Cardiac muscle cell (in vitro differentiated cells and primary cell): ENCODE measurements at places on chromosomes 4 and X. TPM values are rescaled to one million over a fixed set of nuclear protein-coding genes. Genes with fewer than 3 reads are reported as not detected.

DNA sequence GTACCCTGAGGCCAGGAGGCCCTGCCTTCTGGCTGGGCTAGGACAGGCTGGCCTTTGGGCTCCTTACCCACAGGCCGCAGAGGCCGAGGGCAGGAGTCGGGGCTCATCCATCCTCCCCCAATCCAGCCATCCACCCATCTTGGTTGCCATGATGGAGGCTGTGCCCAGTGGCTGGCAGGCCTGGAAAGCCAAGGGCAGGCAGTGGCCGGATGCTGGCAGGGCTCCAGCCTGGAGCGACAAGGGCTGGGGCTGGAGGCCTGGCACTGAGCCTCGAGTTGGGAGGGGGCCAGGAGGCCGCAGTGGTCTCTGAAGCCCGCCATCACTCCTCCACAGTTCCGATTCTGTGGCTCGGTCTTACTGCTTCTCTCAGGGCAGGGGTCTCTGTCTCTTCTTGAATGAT is 8.6 kb upstream of the BGN start:
- H3K36me3 ChIP-seq = no peaks in the 10 kb centered on the region
- no peaks in the 10 kb centered on the region for H3K27me3 ChIP-seq
- H3K27ac ChIP-seq = no peak overlapping the region
- DNase-seq = no peak
- no peaks in the 10 kb centered on the region for H3K4me1 ChIP-seq

- peaks cover 15% of the 10 kb centered on the region for H3K4me1 ChIP-seq
- peak overlapping the region; percentile 77 for H3K4me3 ChIP-seq
- H3K27ac ChIP-seq = peak overlapping the region; percentile 94
Observed at GRCh38 chr4:143514169-143514495, 630 bp downstream of the SMARCA5 start.

GRCh38 chr4:140084385-140084784 is 69.6 kb downstream of the MAML3 start:
- no peak for DNase-seq
- H3K4me1 ChIP-seq = peaks cover 14% of the 10 kb centered on the region
- no peak overlapping the region for H3K27ac ChIP-seq

GRCh38 chrX:1661048-1661921 is 46.4 kb downstream of the ASMT start:
- H3K36me3 ChIP-seq = no peaks in the 10 kb centered on the region
- H3K4me1 ChIP-seq = no peaks in the 10 kb centered on the region
- no peak overlapping the region for H3K4me3 ChIP-seq
- no peak for DNase-seq
- no peaks in the 10 kb centered on the region for H3K27me3 ChIP-seq
- H3K27ac ChIP-seq = no peak overlapping the region

DNA sequence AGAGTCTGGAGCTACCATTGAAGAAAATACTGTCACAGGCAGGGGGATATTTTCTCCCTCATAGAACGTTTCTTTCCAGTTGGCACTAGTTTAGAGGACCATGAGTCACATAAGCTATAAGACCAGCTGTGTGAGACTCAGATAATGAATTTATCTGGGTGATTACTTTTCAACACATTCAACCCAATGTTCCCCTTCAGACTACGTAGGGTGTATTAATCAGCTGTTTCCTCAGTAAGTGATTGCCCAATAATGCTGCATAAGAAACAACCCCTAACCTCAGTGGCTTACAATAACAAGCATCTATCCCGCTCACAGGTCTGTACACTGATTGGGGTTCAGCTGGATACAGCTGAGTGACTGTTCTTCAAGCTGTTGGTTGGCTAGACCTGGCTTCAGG is 38.1 kb downstream of the CBLL2 start:
- no peak overlapping the region for H3K27ac ChIP-seq
- H3K4me3 ChIP-seq = no peak overlapping the region
- H3K36me3 ChIP-seq = no peaks in the 10 kb centered on the region
- H3K27me3 ChIP-seq = no peaks in the 10 kb centered on the region

GRCh38 chrX:134669378-134670098 is 11.3 kb upstream of the PLAC1 start:
- no peak overlapping the region for H3K4me3 ChIP-seq
- H3K27ac ChIP-seq = no peak overlapping the region
- no peaks in the 10 kb centered on the region for H3K4me1 ChIP-seq
- H3K27me3 ChIP-seq = no peaks in the 10 kb centered on the region
- DNase-seq = no peak

TADA2B gene
- polyA plus RNA-seq = 21.5 and 22.0 TPM in 2 replicates

DNA sequence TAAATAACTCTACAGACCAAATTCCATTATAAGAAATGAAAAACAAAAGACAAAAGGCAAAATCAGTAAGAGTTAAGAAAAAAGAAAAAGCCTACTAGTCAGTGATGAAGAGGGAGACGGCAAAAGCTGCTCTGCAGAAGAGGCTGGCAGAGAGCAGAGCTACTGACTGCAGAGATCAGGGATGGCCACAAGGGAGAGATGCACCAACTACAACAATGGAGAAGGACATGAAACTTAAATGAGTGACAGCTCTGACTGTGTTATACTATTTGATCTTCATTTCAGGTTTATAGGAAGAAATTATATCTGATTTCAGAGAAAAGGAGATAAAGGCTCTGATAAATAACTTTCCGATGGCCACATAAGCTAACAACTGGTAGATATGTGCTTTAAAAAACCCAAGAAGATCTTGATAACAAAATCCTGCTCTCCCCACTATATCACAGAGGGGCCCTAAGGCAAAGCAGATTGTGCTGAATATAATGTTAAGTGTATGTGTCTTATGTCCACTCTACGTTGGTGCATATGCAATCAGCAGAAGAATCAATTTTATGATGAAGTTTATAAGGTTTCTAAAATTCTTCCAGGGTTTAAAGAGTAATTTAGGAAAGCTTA is 58.4 kb upstream of the COX18 start:
- H3K36me3 ChIP-seq = peaks cover 58% of the 10 kb centered on the region
- H3K4me3 ChIP-seq = no peak overlapping the region
- no peaks in the 10 kb centered on the region for H3K27me3 ChIP-seq
- DNase-seq = peak; percentile 32
- H3K4me1 ChIP-seq = peaks cover 3% of the 10 kb centered on the region
- peak overlapping the region; percentile 48 for H3K27ac ChIP-seq

PPA2 gene
- 127 and 130 TPM in 2 replicates for polyA plus RNA-seq

DNA sequence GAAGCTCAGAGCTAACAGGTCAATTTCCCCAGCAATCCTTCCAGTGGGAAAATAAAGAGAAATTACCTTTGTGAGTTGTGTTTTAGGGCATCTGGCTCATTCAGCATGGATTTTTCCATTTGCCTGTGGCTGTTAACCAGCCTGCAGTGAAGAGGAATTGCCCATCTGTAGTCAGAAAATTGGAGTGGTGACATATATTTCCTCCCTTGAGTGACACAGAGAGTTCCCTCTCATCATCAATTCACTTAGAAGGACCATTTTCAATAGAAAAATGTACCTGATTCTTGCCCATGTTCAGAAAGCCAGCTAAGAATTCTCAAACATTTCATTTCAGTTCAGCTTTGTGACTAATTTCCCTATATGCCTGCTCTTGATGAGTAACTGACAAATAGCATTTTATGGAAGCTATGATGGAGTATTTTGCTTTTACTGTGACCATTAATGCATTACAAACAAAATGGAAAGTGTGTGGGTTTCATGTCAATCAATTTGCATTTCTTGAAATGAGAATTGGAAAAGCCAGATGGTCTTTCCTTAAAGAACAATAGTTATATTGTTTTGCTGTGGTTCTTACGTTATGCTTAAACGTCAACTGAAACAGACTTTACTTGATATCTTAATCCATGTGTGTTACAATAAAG is 155.8 kb downstream of the NWD2 start:
- no peaks in the 10 kb centered on the region for H3K27me3 ChIP-seq
- no peak overlapping the region for H3K27ac ChIP-seq
- no peak overlapping the region for H3K4me3 ChIP-seq
- no peak for DNase-seq
- no peaks in the 10 kb centered on the region for H3K36me3 ChIP-seq

DNA sequence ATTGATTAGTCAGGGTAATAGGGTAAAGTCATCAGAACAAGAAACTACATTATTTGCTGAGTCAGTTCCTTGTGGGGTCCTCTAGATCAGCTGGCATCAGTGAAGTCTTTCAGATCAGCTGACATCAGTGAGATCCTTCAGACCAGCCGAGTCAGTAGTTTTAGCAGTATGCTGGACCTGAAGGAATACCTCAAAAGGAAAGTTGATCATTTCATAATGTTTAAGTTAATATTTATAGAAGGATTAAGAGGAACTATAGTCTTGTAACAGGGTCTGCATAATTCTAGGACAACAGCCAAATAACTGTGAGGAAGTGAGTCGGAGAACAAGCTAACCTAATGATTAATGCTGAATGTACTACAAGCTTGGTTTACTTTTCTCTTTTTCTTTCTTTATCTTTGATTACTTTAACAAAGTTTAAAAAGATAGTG is 958 bp upstream of the UGT2B7 start:
- no peak overlapping the region for H3K27ac ChIP-seq
- no peak for DNase-seq
- no peaks in the 10 kb centered on the region for H3K36me3 ChIP-seq
- no peaks in the 10 kb centered on the region for H3K27me3 ChIP-seq

GRCh38 chr4:244471-244870 is 60.8 kb downstream of the ZNF732 start:
- peak; percentile 25 for DNase-seq
- H3K27ac ChIP-seq = no peak overlapping the region
- no peaks in the 10 kb centered on the region for H3K4me1 ChIP-seq

- no peak overlapping the region for H3K27ac ChIP-seq
- no peaks in the 10 kb centered on the region for H3K4me1 ChIP-seq
- DNase-seq = no peak
- H3K27me3 ChIP-seq = no peaks in the 10 kb centered on the region
Observed at GRCh38 chr4:47848041-47848440, 10.2 kb upstream of the CORIN start.

CCDC120 gene
- 5.4 and 10.8 TPM in 2 replicates for polyA plus RNA-seq

GRCh38 chrX:66012094-66012534 is 27.8 kb downstream of the VSIG4 start:
- no peaks in the 10 kb centered on the region for H3K36me3 ChIP-seq
- no peaks in the 10 kb centered on the region for H3K4me1 ChIP-seq
- no peak overlapping the region for H3K27ac ChIP-seq
- no peaks in the 10 kb centered on the region for H3K27me3 ChIP-seq

- no peaks in the 10 kb centered on the region for H3K27me3 ChIP-seq
- peak; percentile 57 for DNase-seq
- no peak overlapping the region for H3K4me3 ChIP-seq
- no peaks in the 10 kb centered on the region for H3K36me3 ChIP-seq
- peaks cover 8% of the 10 kb centered on the region for H3K4me1 ChIP-seq
Observed at GRCh38 chr4:81314196-81314896, 99.3 kb upstream of the PRKG2 start.

GRCh38 chrX:134935276-134935675 is 55.5 kb upstream of the SMIM10 start:
- no peak overlapping the region for H3K4me3 ChIP-seq
- DNase-seq = no peak
- H3K27me3 ChIP-seq = no peaks in the 10 kb centered on the region
- H3K27ac ChIP-seq = no peak overlapping the region

DNA sequence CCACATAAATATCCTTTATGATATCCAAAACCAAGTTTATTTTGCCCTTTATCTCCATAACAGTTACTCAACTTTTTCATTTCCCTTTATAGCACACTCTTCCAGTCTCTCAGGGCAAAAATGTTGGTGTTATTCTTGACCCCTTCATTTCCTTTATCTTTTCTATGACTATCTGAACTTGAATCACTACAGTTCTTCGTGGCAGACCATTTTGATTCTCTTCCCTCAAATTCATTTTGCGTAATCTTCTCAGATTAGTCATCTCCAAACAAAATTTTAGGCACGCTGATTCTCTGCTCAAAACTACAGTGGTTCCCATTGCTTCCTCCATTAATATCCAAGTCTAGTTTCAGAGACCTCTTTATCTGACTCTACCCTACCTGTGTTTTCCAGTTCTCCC is 26.1 kb downstream of the RUFY3 start:
- H3K36me3 ChIP-seq = no peaks in the 10 kb centered on the region
- no peaks in the 10 kb centered on the region for H3K4me1 ChIP-seq

DNA sequence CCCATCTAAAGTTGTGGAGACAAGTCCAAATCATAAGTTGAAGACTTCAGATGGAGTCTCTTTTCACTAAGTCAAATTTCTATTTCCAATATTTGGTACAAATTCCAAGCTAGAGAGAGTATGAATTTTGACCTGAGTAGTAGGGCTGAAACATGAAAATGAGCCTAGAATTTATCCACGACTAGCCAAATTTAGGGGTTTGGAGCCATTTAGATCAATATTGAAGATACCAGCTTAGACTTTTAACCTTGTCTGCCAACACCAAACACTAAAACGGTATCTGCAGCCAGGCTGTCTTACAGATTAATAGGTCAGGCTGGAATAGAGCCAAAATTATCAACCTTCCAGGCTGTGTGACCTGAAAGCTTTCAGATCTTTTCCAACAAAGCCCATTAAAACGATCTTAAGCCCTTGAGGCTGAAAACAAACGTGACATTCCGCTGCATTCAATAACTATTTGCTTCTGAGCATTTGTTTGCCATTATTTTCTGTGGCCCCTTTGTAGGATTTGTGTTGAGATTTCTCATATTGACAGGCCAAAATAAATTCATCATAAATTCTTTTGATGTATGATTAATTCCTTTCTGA is 268.7 kb upstream of the DKK2 start:
- H3K27me3 ChIP-seq = no peaks in the 10 kb centered on the region
- no peak overlapping the region for H3K4me3 ChIP-seq
- no peaks in the 10 kb centered on the region for H3K36me3 ChIP-seq
- peak overlapping the region; percentile 20 for H3K27ac ChIP-seq
- no peak for DNase-seq

GRCh38 chrX:39311646-39312045 is 510.4 kb downstream of the MID1IP1 start:
- no peak overlapping the region for H3K27ac ChIP-seq
- H3K4me1 ChIP-seq = peaks cover 14% of the 10 kb centered on the region
- no peak for DNase-seq

MAB21L2 gene
- polyA plus RNA-seq = 0.12 and 0.47 TPM in 2 replicates

DNA sequence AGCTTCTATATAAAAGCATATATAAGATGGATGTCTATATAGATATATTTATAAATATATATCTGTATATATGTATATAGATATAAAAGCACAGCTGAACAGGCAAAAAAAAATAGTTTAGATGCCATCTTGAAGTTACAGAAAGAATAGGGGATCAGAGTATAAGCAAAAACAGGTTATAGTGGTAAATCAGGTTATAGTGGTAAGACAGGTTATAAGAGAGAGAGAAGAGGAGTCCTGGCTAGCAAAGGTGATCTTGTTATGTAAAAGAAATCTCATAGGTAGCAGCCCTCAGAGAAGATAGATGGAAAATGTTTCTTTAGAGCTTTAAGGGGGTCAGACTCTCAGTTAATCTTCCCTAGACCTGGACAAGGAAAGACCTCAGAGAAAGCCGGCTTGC is 1263.1 kb downstream of the PCDH7 start:
- H3K27ac ChIP-seq = no peak overlapping the region
- no peak overlapping the region for H3K4me3 ChIP-seq
- H3K36me3 ChIP-seq = no peaks in the 10 kb centered on the region
- no peaks in the 10 kb centered on the region for H3K27me3 ChIP-seq
- no peak for DNase-seq
- H3K4me1 ChIP-seq = no peaks in the 10 kb centered on the region

DIAPH2 gene
- 9.1 and 17.4 TPM in 2 replicates for polyA plus RNA-seq

GYPB gene
- 0.37 and 0.43 TPM in 2 replicates for polyA plus RNA-seq

CENPVL1 gene
- polyA plus RNA-seq = 1.2 and 1.6 TPM in 2 replicates
